ENCODE measurements at places on chromosomes 7 and 10.

GRCh38 chr7:118169146-118169545 is 14.8 kb upstream of the LSM8 start:
- no peak overlapping the region for H3K27ac ChIP-seq
- no peaks in the 10 kb centered on the region for H3K4me1 ChIP-seq
- H3K36me3 ChIP-seq = no peaks in the 10 kb centered on the region
- no peak overlapping the region for H3K4me3 ChIP-seq

DNA sequence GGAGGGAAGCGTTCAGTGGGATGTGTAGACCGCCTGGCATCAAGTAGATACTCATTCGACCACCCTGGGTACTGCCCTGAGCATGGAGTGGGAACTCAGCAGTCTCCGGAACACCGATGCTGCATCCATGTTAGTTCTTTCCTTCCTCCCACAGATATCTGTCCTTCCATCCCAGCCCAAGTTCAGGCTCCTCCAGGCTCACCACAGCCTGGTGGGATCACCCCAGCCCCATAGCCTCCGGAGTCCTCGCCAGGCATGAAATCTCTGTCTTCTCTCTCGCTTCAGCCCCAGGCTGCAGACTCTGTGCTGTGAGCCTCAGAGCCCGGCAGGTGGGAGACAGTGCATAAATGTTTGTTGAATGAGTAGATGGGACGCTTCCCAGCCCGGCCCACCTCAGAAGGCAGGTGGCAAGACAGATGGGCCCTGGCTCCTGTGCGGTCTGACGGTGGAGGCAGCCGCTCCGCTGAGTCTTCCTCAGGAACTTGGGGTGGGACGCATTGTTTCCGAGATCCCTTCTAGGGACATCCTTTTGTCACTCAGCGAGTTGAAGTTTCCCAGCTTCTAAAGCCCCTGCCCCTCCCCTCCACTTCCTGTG is 42.9 kb downstream of the ELFN1 start:
- no peaks in the 10 kb centered on the region for H3K36me3 ChIP-seq
- no peak for DNase-seq
- H3K27me3 ChIP-seq = peaks cover 27% of the 10 kb centered on the region
- no peak overlapping the region for H3K4me3 ChIP-seq

- no peak overlapping the region for H3K4me3 ChIP-seq
- DNase-seq = no peak
- no peaks in the 10 kb centered on the region for H3K4me1 ChIP-seq
- H3K27me3 ChIP-seq = no peaks in the 10 kb centered on the region
- no peak overlapping the region for H3K27ac ChIP-seq
Observed at GRCh38 chr10:9796564-9796963, 1221.1 kb upstream of the CELF2 start.

DNA sequence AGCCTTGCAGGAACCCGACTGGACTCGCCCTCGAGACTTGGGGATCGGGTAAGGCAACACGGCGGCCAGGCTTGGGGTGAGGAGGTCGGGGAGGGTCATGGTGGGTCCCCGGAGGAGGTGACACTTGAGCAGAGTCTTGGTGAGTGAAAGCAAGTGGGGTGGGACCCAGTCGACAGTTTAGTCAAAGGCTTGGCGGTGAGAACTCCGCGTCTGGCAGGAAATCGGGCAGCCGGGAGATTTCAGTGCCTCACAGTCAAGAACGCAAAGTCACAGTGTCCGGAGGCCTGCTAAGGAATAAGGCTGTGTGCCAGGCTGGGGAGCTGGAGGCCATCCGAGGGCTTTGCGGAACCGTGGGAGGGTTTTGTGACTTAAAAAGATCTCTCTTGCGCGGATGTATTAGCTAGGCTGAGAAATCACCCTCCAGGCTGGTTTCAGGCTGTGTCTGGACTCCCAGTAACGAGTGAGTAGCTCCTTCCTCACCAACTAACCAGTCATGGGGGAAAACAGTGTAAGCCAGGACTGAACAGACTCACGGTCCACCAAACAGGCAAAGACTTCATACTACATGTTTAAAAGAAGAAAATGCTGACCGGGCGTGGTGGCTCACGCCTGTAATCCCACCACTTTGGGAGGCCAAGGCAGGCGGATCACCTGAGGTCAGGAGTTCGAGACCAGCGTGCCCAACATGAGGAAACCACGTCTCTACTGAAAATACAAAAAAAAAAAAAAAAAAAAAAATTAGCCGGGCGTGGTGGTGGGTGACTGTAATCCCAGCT is 613 bp downstream of the AP5Z1 start:
- H3K27me3 ChIP-seq = no peaks in the 10 kb centered on the region
- H3K27ac ChIP-seq = peak overlapping the region; percentile 99
- peaks cover 32% of the 10 kb centered on the region for H3K36me3 ChIP-seq
- H3K4me1 ChIP-seq = peaks cover 27% of the 10 kb centered on the region
- DNase-seq = peak; percentile 67

- H3K27ac ChIP-seq = no peak overlapping the region
- no peaks in the 10 kb centered on the region for H3K4me1 ChIP-seq
- H3K36me3 ChIP-seq = no peaks in the 10 kb centered on the region
- no peak overlapping the region for H3K4me3 ChIP-seq
- no peak for DNase-seq
Observed at GRCh38 chr7:145643981-145644380, 472.6 kb upstream of the CNTNAP2 start.

DNA sequence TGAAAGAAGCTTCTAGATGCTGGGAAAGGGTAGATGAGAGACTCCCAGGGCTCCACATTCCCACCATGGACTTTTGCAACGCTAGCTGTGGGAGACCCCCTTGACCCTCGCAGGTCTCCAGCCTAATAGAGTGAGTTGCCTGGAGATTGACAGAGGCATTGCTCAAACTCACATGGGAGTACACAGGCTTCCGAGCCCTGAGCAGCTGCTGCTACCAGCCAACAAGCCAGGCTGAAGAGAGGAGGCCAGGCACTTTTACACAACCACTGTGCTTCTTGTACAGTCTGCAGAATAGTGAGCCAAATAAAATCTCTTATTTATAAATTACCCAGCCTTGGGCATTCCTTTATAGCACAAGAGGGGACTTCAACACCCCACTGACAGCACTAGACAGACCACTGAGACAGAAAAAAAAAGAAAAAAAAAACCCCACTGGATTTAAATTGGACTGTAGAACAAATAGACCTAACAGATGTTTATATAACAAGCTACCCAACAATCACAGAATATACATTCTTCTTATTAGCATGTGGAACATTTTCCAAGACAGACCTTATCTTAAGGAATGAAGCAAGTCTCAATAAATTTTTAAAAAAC is 146.2 kb downstream of the ZFAND4 start:
- H3K36me3 ChIP-seq = peaks cover 11% of the 10 kb centered on the region
- H3K4me3 ChIP-seq = no peak overlapping the region
- peaks cover 31% of the 10 kb centered on the region for H3K4me1 ChIP-seq
- H3K27me3 ChIP-seq = no peaks in the 10 kb centered on the region
- no peak for DNase-seq
- H3K27ac ChIP-seq = no peak overlapping the region

DNA sequence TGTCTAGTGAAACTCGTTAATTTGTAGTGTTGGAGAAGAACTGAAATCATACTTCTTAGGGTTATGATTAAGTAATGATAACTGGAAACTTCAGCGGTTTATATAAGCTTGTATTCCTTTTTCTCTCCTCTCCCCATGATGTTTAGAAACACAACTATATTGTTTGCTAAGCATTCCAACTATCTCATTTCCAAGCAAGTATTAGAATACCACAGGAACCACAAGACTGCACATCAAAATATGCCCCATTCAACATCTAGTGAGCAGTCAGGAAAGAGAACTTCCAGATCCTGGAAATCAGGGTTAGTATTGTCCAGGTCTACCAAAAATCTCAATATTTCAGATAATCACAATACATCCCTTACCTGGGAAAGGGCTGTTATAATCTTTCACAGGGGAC is 187.6 kb downstream of the CFTR start:
- H3K27me3 ChIP-seq = no peaks in the 10 kb centered on the region
- no peak overlapping the region for H3K4me3 ChIP-seq
- no peaks in the 10 kb centered on the region for H3K36me3 ChIP-seq

GRCh38 chr7:47514367-47514766 is 67.5 kb downstream of the TNS3 start:
- no peaks in the 10 kb centered on the region for H3K4me1 ChIP-seq
- H3K4me3 ChIP-seq = no peak overlapping the region
- H3K27me3 ChIP-seq = no peaks in the 10 kb centered on the region
- H3K36me3 ChIP-seq = no peaks in the 10 kb centered on the region
- DNase-seq = no peak

- H3K27ac ChIP-seq = no peak overlapping the region
- H3K36me3 ChIP-seq = no peaks in the 10 kb centered on the region
- H3K4me1 ChIP-seq = no peaks in the 10 kb centered on the region
- peak; percentile 24 for DNase-seq
- no peak overlapping the region for H3K4me3 ChIP-seq
Observed at GRCh38 chr7:145036604-145037405, 201.0 kb upstream of the TPK1 start.

GRCh38 chr10:80684259-80684658 is 146.6 kb downstream of the SH2D4B start:
- no peak overlapping the region for H3K27ac ChIP-seq
- H3K27me3 ChIP-seq = peaks cover under 1% of the 10 kb centered on the region
- no peak for DNase-seq

GRCh38 chr7:24715661-24716479 is 41.4 kb downstream of the GSDME start:
- H3K4me1 ChIP-seq = peaks cover 8% of the 10 kb centered on the region
- no peak for DNase-seq
- no peak overlapping the region for H3K4me3 ChIP-seq
- no peaks in the 10 kb centered on the region for H3K36me3 ChIP-seq

- H3K36me3 ChIP-seq = peaks cover 11% of the 10 kb centered on the region
- peak overlapping the region; percentile 90 for H3K4me3 ChIP-seq
Observed at GRCh38 chr7:5694912-5695726, 86.3 kb downstream of the RNF216 start.

DNA sequence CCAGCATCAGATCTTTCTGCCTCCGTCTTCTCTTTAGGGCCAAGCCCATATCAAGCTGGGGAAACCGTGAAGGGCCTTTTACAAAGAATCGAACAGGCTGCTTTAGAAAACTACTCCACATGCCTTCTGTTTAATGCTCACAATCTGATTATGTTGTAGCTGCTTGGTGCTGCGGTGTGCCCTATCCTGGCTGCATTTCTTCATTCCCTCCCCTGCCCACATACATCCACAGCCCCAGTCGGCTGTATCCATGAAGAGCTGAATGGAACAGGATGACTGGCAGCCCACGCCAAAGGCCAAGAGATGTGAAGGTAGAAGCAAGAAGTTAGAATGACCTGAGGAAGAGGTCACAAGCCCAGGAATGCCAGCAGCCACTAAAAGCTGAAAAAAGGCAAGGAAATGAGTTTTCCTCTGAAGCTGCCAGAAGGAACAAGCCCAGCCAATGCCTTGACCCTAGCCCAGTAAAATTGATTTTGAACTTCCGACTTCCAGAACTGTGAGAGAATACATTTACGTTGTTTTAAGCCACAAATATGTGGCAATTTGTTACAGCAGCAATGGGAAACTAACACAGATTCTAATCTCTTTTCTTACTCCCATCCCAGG is 22.2 kb downstream of the TAS2R41 start:
- peaks cover 2% of the 10 kb centered on the region for H3K36me3 ChIP-seq
- peaks cover 41% of the 10 kb centered on the region for H3K27me3 ChIP-seq
- H3K4me1 ChIP-seq = no peaks in the 10 kb centered on the region

DNA sequence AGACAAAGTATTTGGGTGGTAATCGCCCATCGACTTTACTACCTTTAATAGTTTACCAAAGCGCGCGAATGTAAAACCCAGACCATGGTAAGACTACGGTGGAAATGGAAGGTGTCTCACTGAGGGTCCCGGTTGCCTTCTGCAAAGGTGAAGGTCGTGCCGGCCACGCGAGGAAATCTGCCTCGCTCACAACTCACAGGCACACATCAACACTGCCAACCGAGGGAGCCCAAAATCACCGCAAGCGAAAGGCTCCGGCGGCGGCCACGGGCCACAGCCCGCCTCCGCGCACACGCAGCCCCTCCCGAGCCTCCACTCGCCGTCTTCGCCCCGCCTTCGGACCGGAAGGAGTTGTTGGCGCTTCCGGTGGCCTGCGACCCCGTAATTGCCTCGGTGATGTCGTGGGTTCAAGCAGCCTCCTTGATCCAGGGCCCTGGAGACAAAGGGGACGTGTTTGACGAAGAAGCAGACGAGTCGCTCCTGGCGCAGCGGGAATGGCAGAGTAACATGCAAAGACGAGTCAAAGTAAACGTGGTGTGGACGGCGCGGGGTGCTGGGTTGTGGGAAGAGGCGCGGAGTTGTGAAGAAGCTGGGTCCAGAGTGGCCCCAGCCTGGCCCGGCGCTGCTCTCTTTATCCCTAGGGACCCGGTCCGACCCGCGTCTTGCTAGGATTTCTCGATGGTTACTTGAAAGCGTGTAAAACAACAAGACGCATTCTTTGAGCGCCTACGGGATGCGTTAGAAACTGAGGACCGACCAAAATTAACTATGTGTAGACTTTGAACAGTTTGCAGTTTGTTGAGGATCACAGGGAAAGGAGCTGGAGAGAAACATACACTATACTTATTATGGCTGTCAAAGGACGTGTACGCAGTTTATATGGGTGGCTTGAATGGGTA is at the start of gene YAE1:
Gene YAE1 (plus strand): TSS at position 382 of the 899 bp plus-strand sequence. CDS start 15 bp downstream, at position 397.
- H3K36me3 ChIP-seq = peaks cover 7% of the 10 kb centered on the region
- peak within 1 kb of the TSS; percentile 97 for H3K4me3 ChIP-seq
- peak within 1 kb of the TSS; percentile 95 for H3K27ac ChIP-seq
- H3K4me1 ChIP-seq = peaks cover 29% of the 10 kb centered on the region
- H3K27me3 ChIP-seq = peaks cover 3% of the 10 kb centered on the region

DNA sequence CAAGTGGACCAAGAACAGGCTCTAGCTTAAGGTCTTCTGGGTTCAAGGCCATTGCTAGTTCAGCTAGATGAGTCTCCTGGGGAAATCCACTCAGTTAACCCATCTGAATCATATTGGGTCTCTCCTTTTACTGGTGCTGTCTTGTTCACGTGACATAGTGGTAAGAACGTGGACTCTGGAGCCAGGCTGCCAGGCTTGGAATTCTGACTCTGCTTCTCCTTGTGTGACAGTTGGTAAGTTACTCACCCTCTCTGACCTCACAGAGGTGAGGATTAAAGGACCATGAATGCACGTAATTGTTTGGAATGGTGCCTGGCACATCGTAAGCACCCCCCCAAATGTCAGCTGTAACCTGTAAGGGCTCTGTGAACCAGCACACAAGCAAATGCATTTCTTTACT is 9.7 kb upstream of the CALU start:
- no peaks in the 10 kb centered on the region for H3K4me1 ChIP-seq
- H3K36me3 ChIP-seq = no peaks in the 10 kb centered on the region
- no peak for DNase-seq
- H3K27ac ChIP-seq = no peak overlapping the region

GRCh38 chr10:1544929-1545328 is 192.4 kb downstream of the ADARB2 start:
- H3K36me3 ChIP-seq = no peaks in the 10 kb centered on the region
- no peak for DNase-seq
- no peaks in the 10 kb centered on the region for H3K27me3 ChIP-seq

- peaks cover 40% of the 10 kb centered on the region for H3K36me3 ChIP-seq
- H3K4me3 ChIP-seq = peak overlapping the region; percentile 84
- peak overlapping the region; percentile 98 for H3K27ac ChIP-seq
- peaks cover 14% of the 10 kb centered on the region for H3K27me3 ChIP-seq
Observed at GRCh38 chr7:151014950-151015349, 9.3 kb downstream of the ATG9B start.

GRCh38 chr7:48140001-48140681 is 31.1 kb upstream of the ABCA13 start:
- H3K4me1 ChIP-seq = peaks cover 8% of the 10 kb centered on the region
- no peak for DNase-seq
- H3K27me3 ChIP-seq = peaks cover 6% of the 10 kb centered on the region

Measured in effector memory CD8-positive, alpha-beta T cell (primary cell).